T-helper 17 cell (primary cell): ENCODE measurements at places on chromosomes 5 and 9.

DNA sequence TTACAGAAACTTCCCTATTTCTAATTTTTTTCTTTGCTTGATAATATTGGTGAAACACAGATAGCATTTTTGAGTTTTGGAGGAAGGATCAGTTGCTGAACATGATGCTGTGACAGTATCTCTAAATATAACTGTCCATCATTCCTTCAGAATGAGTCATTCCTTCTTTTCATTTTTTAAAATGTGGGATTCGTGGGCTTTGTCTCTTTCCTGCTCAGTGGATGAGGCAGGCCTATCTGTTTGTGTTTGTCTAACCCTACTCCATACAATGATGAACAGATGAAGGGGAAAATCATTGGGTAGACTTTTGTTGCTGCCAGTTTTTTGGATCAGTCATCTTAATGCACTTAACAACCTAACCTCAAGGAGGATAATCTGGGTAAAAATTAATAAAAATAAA, 15.7 kb upstream of the OR13C8 start:
- DNase-seq = no peak

GRCh38 chr5:9558319-9558965, 12.6 kb upstream of the SEMA5A start:
- DNase-seq = no peak

DNA sequence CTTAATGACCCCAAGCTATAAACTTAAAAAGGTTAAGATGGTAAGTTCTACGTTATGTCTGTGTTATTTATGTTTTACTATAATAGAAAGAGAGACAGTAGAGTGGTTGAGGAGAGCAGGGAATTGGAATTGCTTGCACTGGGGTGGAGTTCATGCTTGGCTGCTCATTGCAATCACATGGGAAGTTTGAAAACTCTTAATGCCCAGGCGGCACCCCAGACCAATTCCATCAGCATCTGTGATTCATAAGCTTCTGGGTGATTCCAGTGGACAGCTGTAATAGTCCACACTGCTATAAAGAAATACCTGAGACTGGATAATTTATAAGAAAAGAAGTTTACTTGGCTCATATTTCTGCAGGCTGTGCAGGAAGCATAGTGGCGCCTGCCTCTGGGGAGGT, 323.9 kb upstream of the MSX2 start:
- no peak for DNase-seq

DNA sequence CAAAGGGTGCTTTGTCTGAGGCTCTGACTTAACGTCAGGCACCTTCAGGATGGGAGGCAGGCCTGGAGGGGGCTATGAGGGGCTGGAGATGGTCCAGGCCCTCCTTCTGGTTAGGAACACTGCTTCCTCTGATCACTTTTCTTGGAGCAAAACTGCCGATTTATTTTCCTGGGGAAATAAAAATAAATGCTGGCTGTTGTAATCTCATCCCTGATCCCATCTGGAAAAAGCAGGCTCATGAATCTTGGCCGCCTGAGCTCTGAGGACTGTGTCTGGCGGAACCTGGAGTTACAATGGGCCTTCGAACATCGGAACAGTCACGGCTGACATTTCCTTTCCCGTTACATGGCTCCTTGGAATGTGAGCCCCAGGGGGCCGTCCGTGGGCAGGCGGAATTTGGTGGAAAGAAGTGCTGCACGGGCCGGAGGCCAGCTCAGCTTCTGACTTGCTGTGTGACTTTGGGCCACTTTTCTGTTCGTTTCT, 157.8 kb downstream of the RGS3 start:
- DNase-seq = no peak

DNA sequence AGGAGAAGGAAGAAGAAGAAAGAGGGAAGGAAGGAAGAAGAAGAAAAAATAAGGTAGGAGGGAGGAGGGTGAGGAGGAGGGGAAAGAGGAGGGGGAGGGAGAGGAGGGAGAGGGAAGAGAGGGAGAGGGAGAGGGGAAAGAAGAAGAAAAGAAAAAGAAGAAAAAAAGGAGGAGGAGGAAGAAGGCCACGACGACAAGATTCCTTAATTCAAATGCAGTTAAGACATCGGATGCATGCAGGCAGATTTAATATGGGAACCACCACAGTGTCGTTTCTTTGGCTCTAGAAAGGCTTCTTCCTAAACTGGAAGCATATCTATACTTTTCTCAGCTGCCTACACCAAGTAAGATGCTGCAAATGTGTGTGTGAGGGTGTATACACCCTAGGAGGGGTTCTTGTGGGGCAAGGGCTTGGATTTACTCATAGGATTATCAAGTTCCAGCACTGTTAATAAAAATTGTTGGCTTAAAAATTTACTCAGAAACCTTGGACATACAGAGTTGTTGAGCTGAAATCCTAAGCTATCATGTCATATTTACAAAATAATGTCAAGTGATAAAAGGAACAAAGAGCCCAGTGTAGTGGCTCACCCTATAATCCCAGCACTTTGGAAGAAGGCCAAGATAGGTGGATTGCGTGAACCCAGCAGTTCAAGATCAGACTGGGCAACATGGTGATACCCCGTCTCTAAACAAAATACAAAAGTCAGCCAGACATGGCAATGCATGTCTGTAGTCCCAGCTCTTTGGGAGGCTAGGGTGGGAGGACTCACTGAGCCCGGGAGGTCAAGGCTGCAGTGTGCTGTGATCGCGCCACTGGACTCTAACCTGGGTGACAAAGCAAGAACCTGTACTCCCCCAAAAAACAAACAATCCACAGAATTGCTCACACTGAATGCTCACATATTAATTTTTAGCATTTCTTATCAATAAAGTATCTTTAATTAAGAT, 108.5 kb downstream of the UBAP2 start:
- no peak for DNase-seq

- DNase-seq = no peak
Measured at GRCh38 chr5:64318175-64318574, 152.5 kb downstream of the RNF180 start.

DNA sequence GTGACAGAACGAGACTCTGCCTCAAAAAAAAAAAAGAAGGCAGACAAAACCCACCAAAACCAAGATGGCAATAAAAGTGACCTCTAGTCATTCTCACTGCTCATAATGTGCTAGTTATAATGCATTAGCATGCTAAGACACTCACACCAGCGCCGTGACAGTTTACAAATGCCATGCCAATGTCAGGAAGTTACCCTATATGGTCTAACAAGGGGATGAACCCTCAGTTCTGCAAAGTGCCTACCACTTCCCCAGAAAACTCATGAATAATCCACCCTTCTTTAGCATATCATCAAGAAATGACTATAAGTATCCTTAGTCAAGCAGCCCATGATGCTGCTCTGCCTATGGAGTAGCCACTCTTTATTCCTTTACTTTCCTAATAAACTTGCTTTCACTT, 4.7 kb upstream of the BICD2 start:
- DNase-seq = no peak

- no peak for DNase-seq
Measured at GRCh38 chr9:117145811-117146490, 268.9 kb downstream of the ASTN2 start.

DNA sequence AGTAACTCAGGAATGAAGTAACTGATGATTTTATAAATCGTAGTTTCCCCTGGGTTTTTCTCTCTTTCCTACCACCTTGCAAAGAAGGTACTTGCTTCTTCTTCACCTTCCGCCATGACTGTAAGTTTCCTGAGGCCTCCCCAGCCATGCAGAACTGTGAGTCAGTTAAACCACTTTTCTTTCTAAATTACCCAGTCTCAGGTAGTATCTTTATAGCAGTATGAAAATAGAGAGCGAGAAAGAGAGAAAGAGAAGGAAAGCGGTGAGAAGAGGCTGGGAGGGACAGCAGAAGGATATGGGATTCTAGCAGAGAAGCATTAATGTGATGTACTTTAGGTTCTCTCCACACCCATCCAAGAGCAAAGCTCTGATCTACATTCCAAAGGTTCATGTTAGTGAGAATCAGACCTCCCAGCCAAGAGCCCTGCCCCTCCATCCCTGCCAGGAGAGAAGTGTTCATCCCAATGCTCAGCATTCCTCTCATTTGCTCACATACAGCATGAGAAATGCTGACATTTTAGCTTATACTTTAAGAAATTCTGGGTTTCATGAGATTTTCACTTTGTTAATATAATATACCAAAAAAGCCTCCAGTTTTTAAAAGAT, 185.0 kb upstream of the PTGER4 start:
- no peak for DNase-seq

- DNase-seq = no peak
Measured at GRCh38 chr5:73743161-73743560, 117.2 kb downstream of the ARHGEF28 start.

DNA sequence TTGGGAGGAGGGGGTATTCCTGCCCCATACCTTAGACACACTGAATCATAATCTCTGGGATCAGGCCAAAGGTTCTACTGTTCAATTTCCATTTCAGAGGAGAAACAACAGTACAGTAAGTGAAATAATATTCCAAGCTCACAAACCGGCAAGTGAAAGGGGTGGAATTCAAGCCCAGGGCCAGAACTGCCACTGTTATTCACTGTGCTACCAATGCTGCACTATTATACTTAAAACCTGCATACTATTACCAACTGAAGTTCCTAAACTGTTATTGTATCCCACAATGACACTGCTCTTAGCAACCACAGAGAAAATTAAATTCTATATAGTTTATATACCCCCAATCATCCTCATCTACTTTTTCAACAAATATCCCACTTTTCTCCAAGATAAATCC, 24.6 kb downstream of the SSBP2 start:
- no peak for DNase-seq

DNA sequence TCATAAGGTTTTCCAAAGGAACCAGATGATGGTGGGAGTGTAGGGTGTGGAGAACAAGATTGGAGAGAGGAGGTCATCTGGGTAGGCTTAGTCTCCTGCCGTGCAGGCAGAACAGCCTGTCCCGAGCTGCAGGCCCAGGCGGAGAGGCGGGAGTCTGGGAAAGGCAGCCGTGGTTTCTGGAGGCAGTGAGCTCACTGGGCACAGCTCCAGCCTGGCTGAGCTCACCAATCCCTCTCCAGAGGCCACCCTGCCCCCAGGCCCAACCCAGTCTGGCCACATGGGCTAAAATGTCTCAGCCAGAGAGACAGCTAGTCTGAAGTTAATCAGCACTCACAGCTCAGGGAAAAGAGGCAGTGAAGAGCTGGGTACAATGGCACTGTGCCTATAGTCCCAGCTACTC, 12.3 kb downstream of the P4HA2 start:
- DNase-seq = no peak

DNA sequence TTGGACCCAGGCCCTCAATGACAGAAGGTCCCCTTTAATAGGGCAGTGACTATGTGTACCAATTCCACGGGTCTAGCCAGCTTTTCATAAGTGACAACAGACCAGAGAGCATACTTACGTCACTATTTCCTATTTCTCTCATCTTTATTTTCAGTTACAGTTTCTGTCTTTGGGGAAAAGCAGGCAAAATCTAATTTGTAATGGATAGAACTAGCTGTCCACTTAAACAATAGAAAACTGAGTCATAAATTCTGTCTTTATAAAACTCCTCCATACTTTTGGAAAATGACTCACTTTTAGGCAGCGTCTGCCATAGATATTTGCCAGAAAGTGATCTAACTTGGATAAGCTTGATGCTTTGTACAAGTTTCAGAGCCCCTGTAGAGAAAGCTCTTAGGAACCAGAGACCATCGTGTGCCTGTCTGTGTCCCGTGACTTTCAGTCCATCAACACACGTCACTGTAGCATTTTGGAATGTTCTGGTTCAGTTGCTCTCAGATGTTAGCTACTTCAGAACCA, 101.9 kb downstream of the F2RL2 start:
- DNase-seq = no peak

DNA sequence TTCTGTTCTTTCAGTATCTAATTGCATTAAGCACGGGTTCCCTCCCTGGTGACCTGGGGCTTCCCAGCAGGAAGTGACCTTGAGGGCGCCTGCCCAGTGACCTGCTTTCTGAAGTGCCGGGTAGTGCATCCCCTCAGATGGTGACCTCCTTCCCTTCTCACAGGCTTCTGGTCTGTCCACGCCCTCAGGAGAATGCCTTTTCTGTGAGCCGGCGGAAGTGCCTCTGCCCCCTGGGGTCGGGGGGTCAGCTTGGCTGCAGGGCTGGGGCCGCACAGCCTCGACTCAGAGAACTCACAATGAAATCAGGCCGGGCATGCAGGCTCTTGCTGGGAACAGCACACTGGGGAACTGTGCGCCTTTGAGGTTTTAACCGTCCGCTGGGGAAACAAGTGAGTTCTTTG, 124.5 kb upstream of the PHYKPL start:
- no peak for DNase-seq

GRCh38 chr9:4591123-4591500, 71.0 kb upstream of the PLPP6 start:
- DNase-seq = no peak

GRCh38 chr5:41191249-41191648, 22.1 kb downstream of the C6 start:
- no peak for DNase-seq

- DNase-seq = peak; percentile 6
Measured at GRCh38 chr5:1747079-1747802, 52.4 kb downstream of the MRPL36 start.

DNA sequence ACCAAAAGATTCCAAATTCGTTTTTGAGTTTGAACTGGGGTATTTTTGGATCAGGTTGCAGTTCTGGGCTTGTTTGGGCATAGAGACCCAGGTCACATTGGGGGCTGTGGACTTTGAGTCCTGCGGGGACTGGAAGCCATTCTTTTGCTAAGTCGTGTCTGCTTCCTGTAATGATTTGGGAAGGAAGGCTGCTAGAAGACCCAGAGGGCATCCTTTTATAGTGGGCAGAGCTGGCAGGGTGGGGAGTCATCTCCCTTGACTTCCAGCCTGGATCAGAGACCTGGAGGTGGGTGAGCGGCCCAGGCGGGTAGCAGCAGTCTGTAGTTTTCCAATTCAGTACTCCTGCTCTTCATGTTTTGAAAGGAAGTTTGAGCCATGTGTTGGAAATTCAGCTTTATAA, 11.3 kb downstream of the ZNF618 start:
- DNase-seq = no peak

- DNase-seq = no peak
Measured at GRCh38 chr5:107539726-107540330, 130.9 kb downstream of the EFNA5 start.

- DNase-seq = no peak
Measured at GRCh38 chr9:133676450-133676849, 40.3 kb downstream of the DBH start.

GRCh38 chr9:97437051-97437600, 25.2 kb downstream of the TDRD7 start:
- no peak for DNase-seq
